Naive thymus-derived CD8-positive, alpha-beta T cell (primary cell): ENCODE measurements at places on chromosomes 16 and 17. TPM values are rescaled to one million over a fixed set of nuclear protein-coding genes. Genes with fewer than 3 reads are reported as not detected.

The TMEM238L gene
- polyA plus RNA-seq = 0.65 TPM

The GPT2 gene
- 0.23 TPM for polyA plus RNA-seq

GRCh38 chr17:61310590-61310989 lies 89.1 kb upstream of the TBX2 start:
- no peaks in the 10 kb centered on the region for H3K36me3 ChIP-seq
- no peaks in the 10 kb centered on the region for H3K4me1 ChIP-seq
- no peak overlapping the region for H3K27ac ChIP-seq

DNA sequence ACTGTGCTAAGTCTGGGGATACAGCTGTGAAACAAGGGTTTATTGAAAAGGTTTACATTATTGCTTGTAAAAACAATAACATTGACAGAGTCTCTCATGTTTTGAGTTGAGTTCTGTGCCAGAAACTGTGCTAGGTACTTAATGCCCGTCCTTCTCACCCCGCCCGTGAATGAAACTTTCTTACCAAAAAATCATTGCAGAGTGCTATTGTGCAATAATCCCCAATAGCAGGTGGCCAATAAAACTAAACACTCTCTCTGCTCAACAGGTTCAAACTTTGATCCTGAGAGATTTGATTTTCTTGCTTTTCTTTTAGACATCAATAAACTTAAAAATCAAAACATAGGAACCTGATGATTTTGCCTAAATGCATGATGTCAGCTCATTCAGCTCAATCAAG lies 441.6 kb downstream of the HAPSTR1 start:
- H3K4me1 ChIP-seq = no peaks in the 10 kb centered on the region
- no peaks in the 10 kb centered on the region for H3K27me3 ChIP-seq
- no peak overlapping the region for H3K27ac ChIP-seq
- no peaks in the 10 kb centered on the region for H3K36me3 ChIP-seq
- DNase-seq = no peak
